Activated T-cell treated with anti-CD3 and anti-CD28 coated beads, Interleukin-2, amount 50 U/mL, for 4 hours (primary cell): ENCODE measurements at places on chromosomes 1 and 21. TPM values are rescaled to one million over a fixed set of nuclear protein-coding genes. Genes with fewer than 3 reads are reported as not detected.

Gene PODN
- 0.11 TPM for total RNA-seq

Gene SASS6
- 6.4 TPM for total RNA-seq

Gene MCOLN3
- total RNA-seq: 0.19 TPM

Gene BTBD8
- total RNA-seq: 0.35 TPM

Gene GUCA2A
- total RNA-seq: not detected

Gene EGLN1
- 14.0 TPM for total RNA-seq

Gene DNAH14
- total RNA-seq: 0.83 TPM

Gene RHOU
- 2.1 TPM for total RNA-seq

DNA sequence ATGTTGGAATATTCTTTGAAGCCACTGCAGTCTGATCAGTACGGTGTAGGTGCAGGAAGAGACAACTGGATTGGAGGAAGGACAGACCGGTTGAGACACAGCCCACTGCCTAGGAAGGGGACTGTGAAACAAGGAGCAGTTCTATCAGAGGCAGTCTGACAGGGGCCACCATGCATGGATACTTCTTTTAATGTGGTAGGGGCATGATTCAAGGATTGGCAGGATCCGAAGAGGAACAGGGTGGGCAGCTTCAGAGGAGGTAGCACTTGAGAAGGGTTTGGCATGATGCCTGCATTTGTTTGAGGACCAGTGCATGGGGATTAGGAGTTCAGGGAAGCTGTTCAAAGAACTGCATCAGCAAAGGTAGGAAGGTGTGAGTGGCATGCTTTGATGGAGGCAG, 167.9 kb downstream of the DYRK1A start:
- DNase-seq: no peak

- peak; percentile 49 for DNase-seq
Measured at GRCh38 chr1:46533179-46533864, 18.1 kb downstream of the KNCN start.

DNA sequence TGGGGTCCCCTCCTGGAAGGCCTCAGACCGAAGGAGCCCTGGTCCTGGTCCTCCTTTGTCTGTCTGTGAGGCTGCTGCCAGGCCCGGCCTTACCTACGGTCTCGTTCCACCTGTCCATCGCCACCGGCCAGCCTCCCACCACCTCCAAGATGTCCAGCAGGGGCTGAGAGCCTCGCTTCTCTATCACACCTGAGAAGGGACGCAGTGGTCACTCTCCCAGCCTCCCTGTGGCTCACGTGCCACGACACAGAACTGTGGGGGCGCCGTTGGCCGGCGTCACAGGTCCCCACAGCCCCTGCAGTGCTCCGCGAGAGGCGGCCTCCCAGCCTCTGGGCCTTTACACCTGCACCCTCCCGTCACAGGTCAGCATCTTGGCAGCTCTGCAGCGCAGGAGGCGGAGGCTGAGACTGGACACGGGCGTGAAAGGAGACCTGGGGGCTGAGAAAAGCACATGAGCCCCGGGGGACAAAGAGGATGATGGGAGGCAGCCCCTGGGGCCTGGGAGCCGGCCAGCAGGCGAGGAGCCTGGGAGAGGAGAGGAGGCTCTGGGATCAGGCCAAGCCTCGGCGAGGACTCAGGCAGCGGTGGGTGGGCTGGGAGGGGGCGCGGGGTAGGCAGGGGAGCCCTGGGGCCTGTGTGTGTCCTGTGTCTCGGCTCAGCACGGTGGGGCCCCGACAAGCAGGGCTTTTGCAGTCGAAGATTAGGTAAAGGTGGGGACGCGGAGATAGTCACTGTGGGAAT, 20.5 kb downstream of the PRXL2B start:
- no peak for DNase-seq

- DNase-seq: no peak
Measured at GRCh38 chr1:195886000-195886399, 722.2 kb downstream of the KCNT2 start.

GRCh38 chr1:116537898-116538297, 32.9 kb downstream of the CD58 start:
- no peak for DNase-seq

- no peak for DNase-seq
Measured at GRCh38 chr1:24077278-24077978, 34.5 kb downstream of the MYOM3 start.

DNA sequence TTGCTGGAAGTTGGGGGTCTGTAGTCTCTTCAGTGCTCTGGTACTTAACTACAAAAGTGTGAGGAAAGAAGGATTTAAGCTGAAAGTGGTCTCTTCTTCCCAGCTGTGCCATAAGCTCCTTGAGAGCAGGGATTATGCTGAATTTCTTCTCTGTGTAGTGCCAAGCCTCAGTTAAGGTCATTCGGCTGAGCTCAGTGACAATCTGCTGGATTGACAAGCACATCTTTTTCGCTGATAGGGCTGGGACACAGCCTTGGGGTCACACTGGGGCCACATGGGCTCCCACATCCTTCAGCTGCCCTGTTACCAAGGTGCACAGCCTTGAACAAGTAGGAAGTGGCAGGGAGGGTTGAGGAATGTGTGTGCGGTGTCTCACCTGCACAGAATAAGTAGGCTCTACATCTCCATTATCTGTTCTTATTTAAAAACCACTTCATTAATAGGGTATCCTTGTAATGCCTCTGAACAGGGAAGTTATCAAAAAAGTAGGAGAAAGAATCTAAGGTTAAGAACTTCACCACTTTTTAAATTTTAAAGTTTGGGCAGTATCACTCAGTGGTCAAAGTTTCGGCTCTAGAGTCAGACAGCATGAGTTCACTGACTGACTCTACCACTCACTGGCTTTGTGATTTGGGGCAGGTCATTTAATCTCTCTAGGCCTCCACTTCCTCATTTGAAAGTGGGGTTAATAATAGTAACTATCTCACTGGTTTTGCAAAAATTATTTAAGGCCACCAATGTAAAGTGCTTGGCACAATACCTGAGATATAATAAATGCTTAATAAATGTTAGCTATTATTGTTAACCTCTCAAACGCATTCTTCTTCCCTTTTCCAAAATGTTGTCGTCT, 10.3 kb downstream of the ZBTB40 start:
- no peak for DNase-seq

- DNase-seq: no peak
Measured at GRCh38 chr1:18573170-18573569, 57.5 kb upstream of the PAX7 start.

- peak; percentile 55 for DNase-seq
Measured at GRCh38 chr1:205344066-205344928, 12.4 kb downstream of the KLHDC8A start.

- DNase-seq: no peak
Measured at GRCh38 chr21:46100020-46100419, 2.1 kb downstream of the COL6A2 start.

- no peak for DNase-seq
Measured at GRCh38 chr1:101313356-101313755, 76.5 kb downstream of the S1PR1 start.
